ENCODE measurements at places on chromosomes 1 and 21.

- no peak for DNase-seq
Observed at GRCh38 chr21:31665397-31665796, 5.9 kb downstream of the SOD1 start.

DNA sequence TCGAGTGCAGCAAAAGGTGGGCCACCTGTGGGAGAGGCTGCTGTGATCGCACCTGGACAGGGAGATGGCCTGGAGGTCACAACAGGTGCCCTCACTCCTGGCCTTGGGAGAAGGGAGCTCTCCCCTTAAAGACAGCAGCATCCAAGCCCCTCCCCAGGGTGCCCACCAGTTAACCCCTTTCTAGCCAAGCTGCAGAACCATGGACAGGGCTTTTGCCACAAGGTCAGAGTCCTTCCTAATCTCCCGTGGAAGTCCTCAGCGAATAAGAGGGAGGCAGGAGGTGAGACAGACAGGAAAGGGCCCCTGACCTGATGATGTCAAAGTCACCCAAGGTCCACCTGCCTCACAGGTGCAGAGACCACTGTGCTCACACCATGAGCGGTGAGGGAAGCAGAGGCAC lies 1.7 kb downstream of the CNTN2 start:
- no peak for DNase-seq

DNA sequence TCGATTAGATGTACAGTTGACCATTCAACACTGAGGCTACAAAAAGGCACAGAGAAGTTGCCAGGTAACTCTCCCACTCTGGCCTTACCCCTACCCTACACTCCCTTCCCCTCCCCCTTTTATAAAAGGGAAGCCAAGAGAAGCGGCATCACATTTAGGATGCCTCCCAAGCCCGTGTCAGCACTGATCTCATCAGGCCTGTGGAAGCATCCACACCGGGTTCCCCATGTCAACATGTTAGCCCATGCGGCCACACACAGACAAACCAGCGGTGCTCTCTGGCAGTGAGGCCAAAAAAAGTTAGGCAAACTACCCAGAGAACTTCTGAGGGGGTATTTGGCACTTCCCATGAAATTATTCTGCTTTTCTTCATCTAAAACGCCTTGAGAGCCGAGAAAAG lies 29.9 kb downstream of the BCAR3 start:
- DNase-seq, result no peak

GRCh38 chr1:18234790-18235242 lies 127.2 kb downstream of the IGSF21 start:
- DNase-seq, result no peak

- no peak for DNase-seq
Observed at GRCh38 chr1:157994704-157995582, 1.5 kb downstream of the KIRREL1 start.

GRCh38 chr1:200367841-200368534 lies 41.8 kb downstream of the ZNF281 start:
- DNase-seq, result no peak

GRCh38 chr1:211811848-211812247 lies 18.7 kb downstream of the LPGAT1 start:
- DNase-seq, result no peak

DNA sequence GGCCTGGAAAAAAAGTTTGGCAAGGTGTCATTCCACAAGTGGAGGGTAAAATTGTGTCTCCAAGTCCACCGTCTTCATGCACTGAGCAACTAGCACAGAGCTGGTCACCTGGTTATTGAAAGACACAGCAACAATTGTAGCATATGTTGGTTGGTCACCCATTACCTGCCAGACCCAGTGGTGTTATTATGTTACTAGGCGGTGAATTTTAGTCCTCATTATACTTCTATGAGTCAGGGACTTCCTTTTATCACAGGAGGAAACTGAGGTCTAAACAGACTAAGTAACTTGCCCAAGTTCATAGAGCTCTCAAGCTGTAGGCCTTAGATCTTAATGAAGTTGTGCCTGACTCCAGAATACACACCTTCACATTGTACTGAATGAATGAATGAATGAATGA lies 94.9 kb upstream of the VANGL1 start:
- DNase-seq, result no peak
